HTR-8/SVneo (cell line): ENCODE measurements at places on chromosomes 6 and 20.

- peak; percentile 89 for DNase-seq
Observed at GRCh38 chr20:38167851-38168760, 3.0 kb upstream of the TGM2 start.

DNA sequence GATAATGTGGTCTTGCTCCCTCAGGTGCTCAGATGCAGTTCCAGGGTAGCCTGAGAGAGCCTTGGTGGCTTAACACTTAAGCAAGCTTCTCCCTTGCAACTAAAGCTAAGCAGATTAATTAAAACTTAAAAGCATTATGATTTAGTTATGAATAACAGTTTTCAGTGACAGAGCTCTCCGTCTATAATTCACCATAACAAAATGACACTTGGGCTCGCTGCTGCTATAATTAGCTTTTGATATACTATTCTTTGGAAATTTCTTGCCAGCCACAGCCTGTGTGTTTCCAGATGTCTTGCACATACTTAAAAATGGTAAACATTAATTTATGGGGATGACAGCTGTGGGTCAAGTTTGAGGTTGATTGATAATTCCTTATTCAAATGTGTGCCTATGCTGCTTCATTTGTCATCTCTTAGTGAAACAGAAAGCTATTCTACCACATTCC lies 380.5 kb downstream of the TFAP2B start:
- no peak for DNase-seq

GRCh38 chr6:131844243-131844841 lies 36.5 kb downstream of the ENPP1 start:
- DNase-seq: no peak

GRCh38 chr20:17631576-17632319 lies 50.3 kb downstream of the RRBP1 start:
- no peak for DNase-seq

DNA sequence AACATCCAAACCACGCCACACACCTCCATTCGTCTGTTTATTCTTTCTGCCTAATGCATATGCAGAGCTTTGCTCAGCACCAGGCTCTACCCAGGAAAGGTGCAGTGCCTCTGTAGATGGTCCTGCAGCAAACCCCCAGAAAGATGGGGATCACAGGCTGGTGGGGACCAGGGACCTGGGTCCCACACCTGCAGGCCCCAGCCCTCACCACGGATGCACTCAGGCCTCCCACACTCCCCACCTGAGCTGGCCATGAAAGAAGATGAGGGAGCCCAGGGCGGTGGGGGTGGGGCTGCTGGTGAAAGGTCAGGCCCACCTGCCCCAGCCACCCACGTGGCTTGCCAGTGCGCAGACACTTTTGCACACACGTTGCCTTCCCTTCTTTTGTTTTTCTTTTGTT lies 217.7 kb downstream of the TAF4 start:
- no peak for DNase-seq

GRCh38 chr6:8279041-8279805 lies 156.1 kb downstream of the SLC35B3 start:
- DNase-seq: no peak
